Amniotic epithelial cell (primary cell): ENCODE measurements at places on chromosomes 1 and 21.

DNA sequence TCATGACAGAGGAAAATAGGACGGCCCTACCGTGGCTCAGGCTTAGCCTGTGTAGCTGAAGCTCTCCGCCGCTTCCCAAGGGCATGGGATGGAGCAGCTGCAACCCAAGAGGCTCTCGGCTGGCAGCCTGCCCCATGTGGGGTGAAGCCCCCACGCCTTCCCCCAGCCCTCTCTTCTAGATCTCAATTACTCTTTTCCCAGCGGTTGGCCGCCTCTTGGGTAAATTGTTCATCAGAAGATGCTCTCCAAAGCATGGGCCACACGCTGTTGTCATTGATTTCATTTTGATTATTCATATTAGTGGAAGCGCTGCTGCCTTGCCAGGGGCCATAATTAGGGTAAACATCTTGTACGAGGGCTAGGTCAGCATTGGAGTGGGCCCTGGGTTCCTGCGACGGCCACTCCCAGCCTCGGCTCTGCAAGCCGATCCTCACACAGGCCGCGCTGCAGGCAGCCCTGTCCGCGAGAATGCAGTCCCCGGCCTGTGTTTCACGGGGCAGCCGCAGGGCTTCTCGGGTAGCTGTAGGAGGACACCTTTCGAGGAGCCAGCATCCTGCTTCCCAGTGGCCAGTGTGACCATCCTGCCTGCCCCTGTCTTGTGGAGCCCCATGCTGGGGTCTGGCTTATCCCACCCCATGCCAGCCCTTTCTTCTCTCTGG lies 114.4 kb upstream of the VAMP3 start:
- no peak for DNase-seq

- DNase-seq: no peak
These were observed 11.7 kb upstream of the CDK18 start for GRCh38 chr1:205492774-205493173.

DNA sequence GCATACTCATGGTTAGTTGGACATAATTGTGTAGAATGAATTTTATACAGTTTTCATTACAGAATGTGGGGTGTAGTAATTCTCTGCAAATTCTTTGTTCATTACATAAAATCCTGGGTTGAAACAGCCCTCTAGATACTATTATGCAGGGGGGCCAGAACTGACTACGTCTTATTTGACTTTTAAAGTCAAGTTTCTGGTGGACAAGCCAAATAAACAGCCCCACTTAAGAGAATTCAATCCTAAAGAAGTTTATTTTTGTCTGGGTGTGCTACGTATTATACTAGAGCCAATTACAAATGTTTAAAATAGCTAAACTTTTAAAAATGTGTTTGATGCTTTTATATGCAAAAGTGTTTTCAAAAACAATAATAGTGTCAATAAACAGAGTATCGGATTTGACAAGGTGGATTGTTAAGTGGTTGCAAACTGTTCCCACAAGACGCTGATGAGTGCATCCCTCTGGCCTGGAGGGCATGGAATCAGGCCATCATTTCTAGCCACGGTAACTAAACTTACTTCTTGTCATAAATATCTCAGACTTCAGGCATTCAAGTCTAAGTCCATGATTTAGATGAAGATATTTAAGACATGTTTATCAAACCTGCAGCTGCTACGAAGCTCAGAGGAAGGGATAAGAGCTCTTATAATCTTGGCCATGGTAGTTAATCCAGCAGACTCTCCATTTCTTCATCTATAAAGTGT lies 646.3 kb downstream of the KIF26B start:
- DNase-seq: peak; percentile 27

GRCh38 chr1:26705788-26706311 lies 10.0 kb downstream of the ARID1A start:
- DNase-seq: no peak
